CD8-positive, alpha-beta T cell (primary cell): ENCODE measurements at places on chromosomes 11 and 22. TPM values are rescaled to one million over a fixed set of nuclear protein-coding genes. Genes with fewer than 3 reads are reported as not detected.

DNA sequence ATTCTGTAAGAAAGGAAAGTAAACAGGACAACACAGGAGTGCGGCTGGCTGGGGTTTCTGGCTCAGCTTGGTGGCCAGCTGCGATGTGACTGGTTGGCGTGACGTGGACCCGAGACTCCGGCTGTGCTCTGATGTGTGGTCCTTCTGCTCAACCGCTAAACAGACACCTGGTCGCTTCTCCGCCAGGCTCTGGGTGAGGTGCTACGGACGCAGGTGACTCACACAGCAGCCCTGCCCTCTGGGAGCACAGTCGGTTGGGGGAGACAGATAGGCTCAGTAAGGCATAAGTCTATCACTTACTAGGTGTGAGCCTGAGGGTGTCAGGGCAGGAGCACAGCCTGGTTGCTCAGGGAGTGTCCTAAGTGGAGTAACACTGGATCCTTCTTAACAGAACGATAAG is 8.2 kb downstream of the RTL6 start:
- no peak for DNase-seq

DNA sequence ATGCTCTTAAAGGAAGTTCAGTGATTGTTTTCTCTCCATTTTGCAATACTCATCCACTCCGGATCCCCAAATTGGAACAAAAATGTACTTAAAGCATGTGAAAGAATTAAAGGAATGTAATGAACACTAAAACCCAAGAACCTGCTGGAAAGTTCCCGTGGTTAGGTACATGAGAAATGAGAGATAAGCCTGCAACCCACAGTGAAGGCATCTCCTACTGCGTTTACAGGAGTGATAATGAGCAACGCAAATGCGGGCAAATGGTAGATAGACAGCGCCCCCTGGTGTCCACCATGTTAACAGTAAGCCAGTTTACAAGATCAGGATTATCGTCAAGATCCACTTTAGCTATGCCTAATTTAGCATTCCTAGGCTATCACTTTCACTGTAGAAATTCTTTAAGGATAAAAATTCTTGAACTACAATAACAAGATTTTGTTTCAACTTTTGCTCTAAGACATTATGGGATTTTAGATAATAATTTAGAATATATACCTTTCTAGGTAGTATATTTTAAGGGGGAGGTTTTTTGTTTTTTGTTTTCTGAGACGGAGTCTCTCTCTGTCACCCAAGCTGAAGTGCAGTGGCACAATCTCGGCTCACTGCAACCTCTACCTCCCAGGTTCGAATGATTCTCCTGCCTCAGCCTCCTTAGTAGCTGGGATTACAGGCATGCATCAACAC is 29.9 kb downstream of the ALG9 start:
- peak; percentile 80 for DNase-seq

The SAA1 gene
- total RNA-seq = not detected

GRCh38 chr11:29318134-29318845 is 698.5 kb downstream of the KCNA4 start:
- no peak for DNase-seq

DNA sequence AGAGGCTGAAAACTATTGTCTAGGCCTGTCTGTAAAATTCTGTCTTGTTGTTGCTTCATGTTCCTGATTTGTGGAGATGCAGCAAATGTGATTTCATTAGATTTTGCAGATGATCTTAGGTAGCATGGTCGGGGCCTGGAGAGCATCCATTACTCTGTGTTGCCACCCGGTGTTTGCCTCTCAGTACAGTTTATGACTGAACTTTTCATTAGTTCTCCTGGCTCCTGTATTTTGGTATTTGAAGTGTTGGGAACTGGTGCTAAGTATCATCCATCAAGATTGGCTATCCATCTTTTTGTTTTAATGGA is 7.7 kb downstream of the YWHAH start:
- DNase-seq = no peak

GRCh38 chr11:70016666-70017367 is 61.3 kb upstream of the ANO1 start:
- no peak for DNase-seq

The SLC22A8 gene
- not detected for total RNA-seq

DNA sequence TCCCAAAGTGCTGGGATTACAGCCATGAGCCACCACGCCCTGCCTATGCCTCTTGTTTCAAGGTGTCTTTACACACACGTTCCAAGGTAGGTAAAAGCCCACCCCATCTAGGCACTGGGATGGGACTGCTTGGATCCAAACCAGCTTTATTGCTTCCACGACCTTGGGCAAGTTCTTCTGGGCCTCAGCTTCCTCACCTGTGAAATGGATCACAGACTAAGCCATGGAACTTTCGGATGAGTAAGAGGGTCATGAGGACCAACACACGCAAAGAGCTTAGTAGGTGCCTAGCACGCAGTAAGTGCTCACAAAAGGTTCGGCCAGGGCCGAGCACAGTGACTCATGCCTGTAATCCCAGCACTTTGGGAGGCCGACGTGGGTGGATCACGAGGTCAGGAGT is 15.6 kb downstream of the RHOD start:
- no peak for DNase-seq

- no peak for DNase-seq
Measured at GRCh38 chr11:95455228-95455970, 224.4 kb upstream of the SESN3 start.

GRCh38 chr11:110984147-110984546 is 261.4 kb upstream of the POU2AF2 start:
- DNase-seq = no peak

The NELL1 gene
- not detected for total RNA-seq

DNA sequence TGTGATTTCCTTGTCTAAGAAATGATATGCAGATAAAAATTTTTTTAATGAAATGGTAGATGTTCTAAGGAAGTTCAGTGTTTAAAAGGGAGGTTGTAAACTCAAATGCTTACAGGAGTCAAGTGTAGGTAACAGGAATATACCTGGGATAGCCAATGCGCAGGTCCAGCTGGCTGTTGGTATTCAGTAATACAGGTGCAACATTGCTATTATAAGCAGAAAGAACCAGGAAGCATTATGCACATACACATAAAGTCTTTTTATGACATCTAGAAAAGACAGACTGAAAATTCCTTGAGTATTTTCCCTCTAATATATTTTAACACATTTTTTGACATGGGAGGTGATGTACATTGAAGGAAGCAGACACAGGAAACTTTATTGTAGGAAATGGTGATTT is 43.6 kb upstream of the B3GNT6 start:
- no peak for DNase-seq

- DNase-seq = no peak
Measured at GRCh38 chr22:29382580-29383302, 5.6 kb downstream of the AP1B1 start.

GRCh38 chr11:68569357-68569756 is 108.8 kb downstream of the PPP6R3 start:
- no peak for DNase-seq

DNA sequence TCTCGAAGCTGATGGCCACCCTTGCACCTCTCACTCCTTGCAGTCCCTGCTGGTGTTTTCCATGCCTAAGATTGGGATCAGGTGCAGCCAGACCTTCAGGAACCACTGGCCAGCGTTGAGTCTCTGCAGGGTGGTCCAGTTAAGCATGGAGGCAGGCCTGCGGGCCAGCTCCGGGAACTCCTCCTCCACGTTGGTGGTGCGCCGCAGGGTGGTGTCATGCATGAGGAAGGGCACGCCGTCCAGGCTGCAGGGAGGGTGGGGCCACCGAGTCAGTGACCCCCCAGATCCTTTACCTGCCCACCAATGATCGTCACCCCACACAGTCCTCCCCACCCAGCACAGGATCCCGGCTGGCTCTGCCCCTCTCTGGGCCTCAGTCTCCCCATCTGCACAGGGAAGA is 10.0 kb upstream of the KLHL35 start:
- DNase-seq = no peak

DNA sequence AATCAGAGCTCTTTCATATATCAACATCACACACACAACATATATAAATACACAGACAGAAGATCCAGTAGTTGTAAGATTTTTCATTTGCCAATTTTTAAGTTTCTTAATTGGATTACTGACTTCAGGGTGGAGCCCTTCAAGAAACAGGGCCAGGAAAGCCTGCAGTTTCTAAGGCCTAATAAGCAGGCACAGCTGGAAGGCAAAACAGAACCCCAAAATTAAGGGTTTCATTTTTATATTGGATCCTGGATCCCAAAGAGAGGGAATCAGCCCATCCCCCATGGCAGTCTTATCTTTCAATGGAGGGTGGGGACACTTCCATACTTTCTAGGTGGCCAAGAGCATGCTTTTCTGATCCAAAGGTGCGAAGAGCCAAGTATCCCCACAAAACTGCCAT is 4.7 kb upstream of the C1QTNF6 start:
- no peak for DNase-seq

The CCDC83 gene
- not detected for total RNA-seq

GRCh38 chr11:117862019-117862725 is 14.3 kb downstream of the FXYD6 start:
- DNase-seq = peak; percentile 35

The APOA5 gene
- total RNA-seq = not detected

DNA sequence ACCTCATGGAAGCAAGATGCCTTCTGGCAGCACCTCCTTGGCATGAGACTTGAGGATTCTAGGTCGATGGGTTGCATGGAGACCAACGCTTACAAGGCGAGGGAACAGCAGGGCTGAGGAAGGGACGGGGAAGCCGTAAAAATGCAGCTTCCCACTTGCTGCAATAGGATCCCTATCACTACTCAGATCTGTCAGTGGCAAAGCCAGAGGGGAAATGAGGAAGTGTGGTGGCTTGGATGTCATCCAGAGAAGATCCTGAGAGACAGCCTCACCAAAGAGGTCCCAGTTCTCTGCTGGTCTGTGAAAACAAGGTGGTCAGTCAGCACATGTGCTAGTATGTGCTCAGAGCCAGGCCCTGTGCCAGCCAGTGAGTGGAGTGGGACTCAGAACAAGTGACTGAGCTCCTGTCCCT is 22.2 kb downstream of the CYB5R2 start:
- DNase-seq = no peak

The UPK2 gene
- total RNA-seq = not detected

GRCh38 chr11:29361369-29361768 is 655.5 kb downstream of the KCNA4 start:
- DNase-seq = no peak

- DNase-seq = no peak
Measured at GRCh38 chr11:70908223-70908622, 344.2 kb downstream of the SHANK2 start.

DNA sequence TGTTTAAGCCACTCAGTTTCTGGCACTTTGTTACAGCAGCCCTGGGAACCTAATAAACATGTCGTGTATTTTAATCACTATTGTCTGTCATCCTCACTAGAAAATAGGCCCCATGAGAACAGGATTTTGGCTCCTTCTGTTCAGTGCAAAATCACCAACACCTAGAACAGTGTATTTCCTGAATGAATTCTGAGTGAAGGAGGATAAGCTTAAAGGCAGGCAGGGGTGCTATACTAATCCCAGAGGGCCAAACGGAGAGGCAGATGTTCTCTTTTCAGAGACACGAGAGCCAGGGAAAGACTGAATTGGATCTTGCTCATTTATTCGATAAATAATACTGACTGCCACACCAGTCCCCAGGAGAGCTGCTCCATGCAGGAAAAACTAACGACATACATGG is 10.4 kb downstream of the SMCO4 start:
- no peak for DNase-seq

DNA sequence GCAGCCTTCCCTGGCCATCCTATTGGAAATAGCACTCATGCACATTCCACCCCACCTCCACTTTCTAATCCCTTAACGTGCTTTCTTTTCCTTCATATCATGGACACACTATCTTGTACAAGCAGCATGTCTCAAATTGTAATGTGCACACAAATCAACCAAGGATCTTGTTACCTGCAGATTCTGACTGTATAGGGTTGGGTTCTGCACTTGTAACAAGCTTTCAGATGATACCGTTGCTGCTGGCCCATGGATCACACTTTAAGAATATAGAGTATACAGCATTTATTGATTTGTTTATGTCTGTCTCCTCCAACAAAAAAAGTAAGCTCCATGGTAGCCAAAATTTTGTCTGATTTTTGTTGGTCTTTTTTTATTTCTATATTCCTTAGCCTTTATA is 32.4 kb upstream of the POU2AF1 start:
- DNase-seq = no peak

- no peak for DNase-seq
Measured at GRCh38 chr11:107741044-107741823, 29.4 kb upstream of the SLN start.

The CXCR5 gene
- total RNA-seq = 7.6 TPM

The TMEM151A gene
- 0.19 TPM for total RNA-seq

DNA sequence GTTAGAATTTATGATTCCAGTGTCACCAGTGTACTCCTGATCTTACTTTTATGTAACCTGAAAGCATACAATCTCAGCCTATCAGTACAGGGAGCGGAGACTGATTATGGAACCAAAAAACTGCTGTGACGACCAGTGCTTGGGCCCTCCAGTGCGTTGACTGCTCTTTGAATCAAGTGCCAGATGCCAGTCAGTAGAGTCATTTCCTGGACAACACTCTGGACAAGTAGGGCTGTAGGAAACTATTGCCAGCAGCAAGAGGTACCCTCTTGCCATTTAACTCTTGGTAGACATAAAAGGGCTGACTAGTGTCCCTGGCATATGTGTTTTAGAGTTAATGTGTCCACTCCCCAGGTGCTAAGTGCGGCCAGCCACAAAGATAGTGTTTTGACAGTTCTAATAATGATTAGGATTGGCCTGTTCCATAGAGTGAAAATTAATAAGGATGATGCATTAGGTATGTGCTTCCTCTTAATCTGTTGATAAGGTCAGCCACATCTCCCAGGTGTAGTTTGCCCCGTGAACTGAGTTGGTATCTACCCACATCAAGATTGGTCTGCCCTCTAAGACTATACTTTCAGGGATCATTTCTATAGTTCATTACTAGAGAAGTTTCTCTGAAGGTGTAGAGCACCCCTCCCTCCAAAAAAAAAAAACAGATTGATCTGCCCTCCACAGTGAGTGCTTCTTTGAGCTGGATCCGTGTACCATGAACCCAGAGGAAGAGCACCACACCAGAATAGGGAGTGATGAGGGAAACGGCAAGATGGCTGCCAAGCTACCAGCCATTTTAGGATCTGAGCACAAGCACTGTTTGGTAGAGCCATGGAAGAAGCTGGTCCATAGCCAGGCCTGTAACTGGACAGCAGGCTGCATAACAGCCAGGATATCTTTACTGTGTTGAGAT is 20.7 kb upstream of the AIFM3 start:
- DNase-seq = no peak
